Endothelial cell (in vitro differentiated cells): ENCODE measurements at places on chromosomes 2 and 18.

DNA sequence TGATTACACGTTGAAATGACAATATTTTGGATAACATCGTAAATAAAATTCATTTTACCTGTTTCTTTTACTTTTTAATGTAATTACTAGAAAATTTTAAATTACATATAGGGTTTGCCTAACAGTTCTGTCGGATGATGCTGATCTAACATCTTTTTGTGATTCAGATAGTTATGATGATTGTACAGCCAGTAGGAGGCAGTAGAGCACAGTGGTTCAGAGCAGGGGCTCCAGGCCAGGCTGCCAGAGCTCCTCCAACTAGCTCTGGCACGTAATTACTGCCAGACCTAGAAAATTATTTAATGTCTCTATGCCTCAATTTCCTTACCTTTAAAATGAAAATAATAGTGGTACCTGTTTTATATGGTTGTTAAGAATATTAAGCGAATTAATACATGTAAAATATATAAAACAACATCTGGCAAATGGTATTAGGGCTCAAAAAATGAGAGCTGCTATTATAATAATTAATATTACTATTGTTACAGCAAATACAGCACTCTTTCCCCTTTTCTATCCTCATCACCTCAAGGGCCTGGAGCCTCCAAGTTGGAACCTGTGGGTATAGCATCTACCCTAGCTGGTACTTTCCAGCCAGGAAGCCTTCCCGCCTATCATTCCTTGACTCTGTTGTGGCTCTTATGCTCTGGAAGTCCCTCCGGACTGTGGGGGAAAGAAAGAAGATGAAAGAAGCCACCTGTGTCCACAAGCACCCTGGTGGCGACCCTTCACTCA, 47.7 kb upstream of the PLA2R1 start:
- peak; percentile 70 for DNase-seq

DNA sequence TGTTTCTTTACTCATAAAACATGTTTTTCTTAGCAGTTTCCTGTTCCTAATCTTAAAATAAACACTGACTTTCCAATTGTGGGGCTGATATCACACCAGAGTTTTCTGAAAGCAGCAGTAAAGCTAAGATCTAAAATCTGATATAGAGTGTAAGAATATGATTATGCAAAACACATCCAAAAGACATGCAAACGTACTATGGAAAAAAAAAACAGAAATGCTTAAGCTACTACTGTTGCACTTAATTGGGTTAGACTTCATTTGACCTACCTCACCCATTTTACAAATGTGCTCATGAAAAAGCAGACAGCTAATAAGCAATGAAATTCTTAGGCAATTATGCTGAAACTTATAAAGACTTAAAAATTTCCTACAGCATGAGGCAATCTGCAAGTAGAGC, 10.5 kb downstream of the CYTIP start:
- DNase-seq: no peak

GRCh38 chr18:49597157-49597931, 35.5 kb downstream of the LIPG start:
- no peak for DNase-seq

DNA sequence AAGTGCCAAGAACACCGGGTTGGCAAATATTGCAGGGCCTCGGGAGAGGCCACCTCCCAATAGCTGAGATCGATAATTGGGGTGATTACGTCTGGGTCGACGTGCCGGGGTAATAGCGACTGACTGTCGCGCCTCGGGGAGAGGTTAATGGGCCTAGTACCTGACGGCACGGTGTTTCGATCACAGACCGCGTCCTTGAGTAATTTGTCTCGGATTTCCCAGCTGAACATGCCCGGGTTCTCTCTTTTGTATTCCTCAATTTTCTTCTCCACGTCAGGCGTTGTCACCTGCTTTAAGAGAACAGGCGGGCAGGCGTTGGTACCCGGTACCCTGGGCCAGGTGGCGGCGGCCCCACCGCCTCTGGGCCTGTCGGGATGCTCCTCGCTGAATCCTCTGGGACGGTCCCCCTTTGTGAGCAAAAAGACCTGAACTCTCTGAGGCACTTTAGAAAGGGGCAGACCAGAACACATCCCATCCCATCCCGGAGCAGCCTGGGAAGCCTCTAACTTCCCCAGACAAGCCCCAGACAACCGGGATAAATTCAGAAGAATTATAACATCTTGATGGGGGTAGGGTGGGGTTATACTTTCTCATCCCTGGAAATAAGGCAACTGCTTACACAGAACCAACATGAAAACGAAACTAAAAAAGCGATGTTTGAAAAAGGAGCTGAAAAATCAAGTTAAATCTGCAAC, 3.3 kb downstream of the PAX3 start:
- no peak for DNase-seq

DNA sequence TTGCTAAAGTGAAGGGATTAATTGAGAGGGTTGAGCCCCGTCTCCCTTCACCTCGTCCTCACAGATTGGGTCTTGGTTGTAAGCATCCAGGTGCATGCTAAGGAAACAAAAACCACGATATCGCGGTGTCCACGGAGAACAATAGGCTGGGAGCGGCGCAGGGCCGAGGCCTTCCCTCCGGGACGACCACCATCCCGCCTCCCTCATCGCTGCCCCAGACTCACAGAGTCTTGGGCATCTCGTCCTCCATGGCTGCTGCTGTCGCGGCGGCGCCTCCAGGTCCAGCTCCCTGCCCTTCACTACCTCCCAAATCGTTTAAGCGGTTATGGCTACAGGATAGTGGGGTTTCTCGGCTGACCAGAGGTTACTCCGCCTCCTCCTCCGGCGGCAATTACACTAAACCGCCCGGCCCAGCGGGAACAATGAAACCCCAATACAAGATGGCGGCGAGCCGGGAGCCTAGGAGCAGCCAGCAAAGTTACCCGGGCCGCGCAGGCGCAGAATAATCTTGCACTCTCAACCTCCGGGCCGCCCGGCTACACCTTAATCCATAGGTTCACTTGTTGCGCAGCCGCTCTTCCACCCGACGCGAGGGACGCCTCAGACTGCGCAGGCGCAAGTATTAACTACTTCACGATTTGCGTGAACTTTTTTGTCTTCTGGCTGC, at the start of gene TIA1:
TIA1 (minus strand) TSS at position 448 of the 667 bp plus-strand sequence; CDS start at position 250, 198 bp downstream.
- peak; percentile 98 for DNase-seq

GRCh38 chr18:68103561-68103960, 587.0 kb upstream of the DSEL start:
- DNase-seq: no peak

DNA sequence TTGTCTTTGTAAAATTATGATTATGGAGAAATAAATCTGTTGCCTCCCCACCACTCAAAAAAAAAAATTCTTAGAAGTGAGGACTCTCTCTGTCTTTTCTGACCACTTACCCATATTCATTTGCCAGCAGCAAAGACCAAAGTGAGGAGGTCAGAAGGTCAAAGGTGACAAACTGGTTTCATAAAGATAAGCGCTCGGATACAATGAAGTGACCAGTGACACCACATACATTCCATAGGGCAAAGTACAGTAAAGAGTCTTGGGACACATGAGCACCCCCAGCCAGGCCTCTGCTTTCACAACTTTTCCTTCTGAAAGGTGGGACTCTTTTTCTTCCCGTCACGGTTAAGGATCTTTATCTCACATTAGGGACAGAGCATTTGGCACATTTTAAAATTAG, 75.9 kb upstream of the TCF4 start:
- DNase-seq: no peak

- no peak for DNase-seq
These were observed 25.9 kb upstream of the STEAP3 start for GRCh38 chr2:119197529-119198239.

DNA sequence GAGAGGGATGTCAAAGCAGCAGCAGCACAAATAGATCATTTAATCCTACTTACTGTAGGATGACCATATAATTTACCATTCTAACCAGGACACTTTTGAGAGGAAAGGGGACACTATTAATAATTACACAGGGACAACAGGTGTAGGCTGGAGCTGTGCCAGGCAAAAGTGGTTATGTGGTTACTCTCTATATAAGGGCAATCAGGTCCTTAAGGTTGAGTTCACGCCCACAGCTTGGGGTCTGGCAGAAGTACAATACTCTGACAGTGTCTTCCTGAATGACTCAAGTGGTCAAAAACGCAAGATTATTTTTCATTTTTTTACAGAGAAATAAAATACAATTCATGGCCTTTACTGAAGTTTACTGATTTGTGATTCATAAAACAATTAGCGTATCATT, 2.8 kb downstream of the PREPL start:
- DNase-seq: no peak

DNA sequence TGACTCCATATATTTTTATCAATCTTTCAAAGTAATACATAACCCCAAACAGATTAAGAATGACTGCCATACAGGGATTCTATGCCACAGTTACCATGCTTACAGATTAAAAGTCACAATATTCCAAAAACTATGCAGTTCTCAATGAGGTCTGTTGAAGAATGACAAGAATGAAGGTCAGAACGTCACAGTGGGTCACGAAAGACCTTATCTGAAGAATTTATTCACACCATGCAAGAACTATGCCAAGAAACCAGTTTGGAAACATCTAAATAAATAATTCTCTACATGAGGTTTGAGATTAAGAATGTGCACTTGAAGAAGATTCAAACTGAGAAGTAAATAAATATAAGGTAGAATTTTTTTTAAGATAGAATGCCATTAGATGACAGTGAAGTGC, 253.3 kb downstream of the EXOC6B start:
- DNase-seq: no peak

GRCh38 chr18:68676913-68677312, 38.0 kb downstream of the TMX3 start:
- no peak for DNase-seq

- DNase-seq: no peak
These were observed 66.6 kb downstream of the MYOM1 start for GRCh38 chr18:3153107-3153704.

DNA sequence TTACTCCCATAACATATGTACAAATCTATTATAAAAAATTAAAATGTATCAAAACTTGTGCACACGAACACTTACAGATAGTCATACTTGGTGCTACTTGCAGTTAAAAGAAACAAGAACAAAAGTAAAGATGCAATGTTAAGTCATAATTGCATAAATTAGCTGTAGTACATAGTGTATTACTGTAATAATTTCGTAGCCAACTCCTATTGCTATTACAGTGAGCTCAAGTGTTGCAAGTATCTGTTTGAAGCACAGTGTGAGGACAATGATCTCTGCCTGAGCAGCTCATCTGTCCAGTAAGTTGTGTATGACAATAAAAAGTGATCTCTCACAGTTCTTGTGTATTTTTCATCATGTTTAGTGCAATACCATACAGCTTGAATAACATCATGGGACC, 7.5 kb upstream of the SERPINB13 start:
- DNase-seq: no peak

DNA sequence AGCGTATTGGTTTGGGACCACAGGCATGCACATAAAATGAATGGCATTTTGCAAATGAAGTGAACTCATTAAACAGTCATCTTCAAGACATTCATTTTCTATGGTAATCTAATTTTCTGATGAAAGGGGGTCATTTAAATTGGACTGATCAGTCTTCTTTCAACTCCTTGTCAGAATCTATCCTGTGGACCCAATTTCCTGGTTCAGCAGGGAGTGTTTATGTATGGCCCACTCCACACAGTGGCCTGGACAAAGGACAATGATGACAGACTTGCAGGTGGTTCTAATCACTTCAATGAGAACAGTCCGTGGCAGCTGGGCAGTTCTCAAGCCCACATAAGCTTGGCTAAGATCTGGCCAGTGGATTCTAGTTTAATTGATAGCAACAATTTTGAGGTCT, 448.1 kb downstream of the DCDC2C start:
- DNase-seq: no peak

DNA sequence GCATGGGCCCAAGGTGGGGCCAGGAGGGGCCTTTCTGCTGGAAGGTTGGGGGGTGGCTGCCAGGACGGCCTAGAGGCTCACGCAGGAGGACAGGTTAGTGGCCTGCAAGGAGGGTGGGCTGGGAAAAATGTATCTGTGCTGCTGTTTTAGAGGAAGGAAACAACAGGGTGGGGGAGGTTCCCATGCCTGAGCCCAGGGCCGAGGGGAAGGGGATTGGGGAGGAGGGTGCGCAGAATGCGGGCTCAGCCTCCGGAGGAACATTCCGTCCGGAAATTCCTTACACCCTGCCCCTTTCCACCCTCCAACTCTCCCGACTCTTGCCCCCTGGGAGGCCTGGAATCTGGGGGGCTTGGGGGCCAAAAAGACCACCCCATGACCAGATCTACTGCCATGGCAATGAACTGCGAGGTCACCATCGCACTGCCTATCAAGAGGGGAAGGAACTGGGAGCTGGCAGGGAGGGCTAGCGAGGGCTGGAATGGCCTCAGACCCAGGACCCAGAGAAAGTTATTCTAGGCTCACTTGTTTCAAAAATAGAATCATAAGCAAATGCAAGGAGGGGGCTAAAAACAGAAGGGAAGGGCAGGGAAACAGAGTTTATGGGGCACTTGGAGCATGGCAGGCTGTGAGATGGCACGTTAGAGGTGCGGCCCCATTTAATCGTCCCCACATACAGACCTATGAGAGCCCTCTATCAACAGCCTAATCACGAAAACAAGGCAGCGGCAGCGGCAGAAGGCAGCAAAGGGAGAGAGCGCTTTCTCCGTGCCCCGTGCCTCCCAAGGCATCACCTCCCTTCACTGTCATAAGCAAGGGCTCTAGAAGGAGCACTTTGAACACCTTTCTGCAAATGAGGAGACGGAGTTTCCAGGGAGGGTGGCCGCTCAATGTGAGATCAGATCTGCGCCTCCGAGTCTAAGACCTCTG, 90.4 kb downstream of the TNS1 start:
- peak; percentile 27 for DNase-seq

GRCh38 chr18:57347784-57348183, 4.6 kb upstream of the ST8SIA3 start:
- no peak for DNase-seq

- DNase-seq: no peak
These were observed 42.4 kb upstream of the MTIF2 start for GRCh38 chr2:55311444-55311870.

GRCh38 chr18:59950215-59950944, 50.6 kb downstream of the PMAIP1 start:
- DNase-seq: no peak

GRCh38 chr2:187422282-187422681, 25.8 kb downstream of the CALCRL start:
- no peak for DNase-seq

DNA sequence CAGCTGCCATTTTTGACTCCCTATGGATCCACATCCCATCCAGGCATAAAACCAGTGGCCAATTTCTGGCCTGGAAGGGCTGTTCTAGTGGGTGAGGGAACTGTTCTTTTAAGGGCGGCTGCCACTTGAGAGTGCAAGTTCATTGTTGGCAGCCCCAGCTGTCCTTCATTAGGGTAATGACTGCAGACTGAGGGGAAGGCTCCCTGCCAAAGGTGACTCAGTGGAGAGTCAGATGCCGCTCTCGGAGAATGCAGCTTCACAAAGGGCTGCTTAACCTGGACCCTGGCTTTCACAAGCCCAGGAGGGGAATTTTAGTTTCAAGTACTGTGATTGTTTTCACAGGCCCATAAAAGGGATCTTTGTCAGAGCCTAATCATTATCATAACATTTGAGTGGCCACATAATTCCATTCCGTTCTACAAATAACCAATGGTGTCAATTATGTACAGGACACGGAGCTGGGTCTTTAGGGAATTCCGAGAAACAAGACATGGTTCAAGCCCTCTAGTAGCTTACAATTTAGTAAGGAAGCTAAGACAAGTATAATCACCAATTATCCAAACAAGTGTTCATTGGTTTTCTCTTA, 235.7 kb downstream of the CDCA7 start:
- DNase-seq: no peak
